Liver (tissue), 10 donors: ENCODE measurements at places on chromosomes 2 and 18. TPM values are rescaled to one million over a fixed set of nuclear protein-coding genes. Genes with fewer than 3 reads are reported as not detected.

DNA sequence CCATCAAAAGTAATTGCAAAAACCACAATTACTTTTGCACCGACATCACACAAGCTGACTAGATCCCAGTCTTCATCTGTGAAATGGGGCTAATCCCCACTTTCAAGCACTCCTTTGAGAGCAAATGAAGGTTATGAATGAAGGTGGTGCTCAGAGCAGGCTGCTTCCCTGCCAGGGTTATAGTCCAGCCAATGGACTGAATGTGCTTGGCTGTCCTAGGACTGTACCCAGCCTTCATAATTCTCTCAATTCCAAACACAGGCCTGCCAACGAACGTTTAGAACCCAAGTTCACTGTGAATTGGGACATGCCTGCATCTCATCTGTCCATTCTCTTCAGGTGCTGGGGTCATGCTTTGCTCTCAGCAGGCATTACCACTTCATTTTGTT is 27.8 kb upstream of the ICOS start:
- peak overlapping the region; percentile 5 for H3K27ac ChIP-seq
- no peaks in the 10 kb centered on the region for H3K27me3 ChIP-seq
- H3K36me3 ChIP-seq, result no peaks in the 10 kb centered on the region
- no peak for DNase-seq
- H3K4me1 ChIP-seq, result peaks cover 13% of the 10 kb centered on the region
- H3K4me3 ChIP-seq, result no peak overlapping the region

The COL5A2 gene
- total RNA-seq, result 11.6 TPM

DNA sequence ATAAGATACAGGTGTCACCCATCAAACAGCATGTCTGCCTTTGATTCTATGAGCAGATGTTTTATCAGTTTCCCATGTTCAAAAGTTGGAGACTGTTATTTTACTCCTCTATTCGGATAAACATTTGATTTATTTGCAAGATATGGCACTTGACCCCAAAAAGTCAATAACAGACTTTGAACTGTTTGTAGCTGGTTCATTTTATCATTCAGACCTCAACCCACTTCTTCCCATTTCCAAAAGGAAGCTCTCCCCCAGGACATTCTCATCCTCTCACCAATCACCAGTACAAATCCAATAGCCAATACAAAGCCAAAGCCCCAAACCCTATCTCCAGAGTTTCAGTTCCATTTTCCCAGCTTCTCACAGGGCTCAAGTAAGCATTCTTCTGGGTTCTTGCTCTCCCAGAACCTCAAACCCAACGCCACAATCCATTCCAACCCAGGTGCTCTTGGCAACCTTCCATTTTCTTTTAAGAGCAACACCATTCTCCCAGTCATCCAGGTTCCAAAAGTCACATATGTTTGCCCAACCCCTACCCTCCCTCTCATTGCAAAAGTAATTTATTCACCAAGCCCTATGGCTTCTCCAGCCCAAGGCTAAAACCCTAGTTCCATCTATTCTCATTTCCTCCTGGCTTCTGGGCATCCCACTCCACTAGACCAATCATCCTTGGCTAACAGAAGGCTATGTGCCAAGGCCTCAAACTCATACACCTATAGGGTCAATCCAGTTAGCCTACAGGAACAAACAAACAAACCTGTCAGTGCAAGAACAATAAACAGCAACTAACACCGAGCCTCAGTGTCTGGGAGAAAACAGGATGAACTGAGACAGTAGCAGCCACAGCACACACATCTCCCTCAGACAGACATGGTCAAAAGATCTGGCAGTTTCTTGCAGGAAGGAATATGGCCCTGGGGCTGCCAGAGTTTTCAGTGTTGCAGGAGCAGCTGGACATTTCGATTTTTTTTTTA is 9.2 kb downstream of the ACVR1 start:
- no peak overlapping the region for H3K4me3 ChIP-seq
- H3K36me3 ChIP-seq, result no peaks in the 10 kb centered on the region
- H3K27ac ChIP-seq, result peak overlapping the region; percentile 47

The SRD5A2 gene
- not detected for total RNA-seq

DNA sequence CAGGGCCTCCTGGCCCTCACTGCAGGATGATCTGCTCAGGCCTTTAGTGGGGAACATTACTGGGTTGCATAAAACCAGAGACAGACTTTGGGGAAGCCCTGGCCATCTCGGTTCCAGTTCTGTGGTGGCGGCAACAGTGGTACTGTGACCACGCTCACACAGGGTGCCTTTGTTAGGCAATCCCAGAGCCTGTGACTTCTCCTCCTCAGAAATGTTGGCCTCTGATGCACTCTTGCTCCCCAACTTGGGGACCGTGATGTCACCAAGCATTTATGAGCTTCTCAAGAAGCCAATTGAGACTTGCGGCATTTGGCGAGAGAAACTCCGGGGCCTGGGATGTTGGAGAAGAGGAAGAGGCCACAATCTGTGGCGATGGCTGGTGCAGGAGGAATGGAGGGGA is 80.9 kb upstream of the PKDCC start:
- H3K4me3 ChIP-seq, result no peak overlapping the region
- H3K36me3 ChIP-seq, result no peaks in the 10 kb centered on the region
- peak overlapping the region; percentile 36 for H3K27ac ChIP-seq

DNA sequence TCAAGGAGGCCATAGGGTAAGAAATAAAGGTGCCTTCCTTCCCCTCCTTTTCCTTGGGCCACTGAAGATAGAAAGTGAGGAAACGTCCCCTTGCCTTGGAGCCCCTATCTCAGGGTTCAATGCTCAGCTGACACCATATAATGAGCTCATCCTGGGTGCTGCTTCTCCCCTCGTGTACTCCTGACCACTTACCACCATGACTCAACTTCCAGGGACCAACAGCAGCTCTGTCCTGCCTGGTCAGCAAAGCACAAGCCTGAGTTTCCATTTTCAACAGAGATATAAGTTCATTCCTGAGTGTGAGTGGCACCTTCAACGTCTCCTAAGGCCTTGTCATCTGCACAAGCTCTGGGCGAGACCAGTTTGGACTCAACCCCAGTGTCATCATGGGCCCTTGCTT is 151.2 kb downstream of the CAPN13 start:
- H3K4me1 ChIP-seq, result no peaks in the 10 kb centered on the region
- no peaks in the 10 kb centered on the region for H3K27me3 ChIP-seq
- DNase-seq, result no peak
- no peaks in the 10 kb centered on the region for H3K36me3 ChIP-seq

The CCDC68 gene
- total RNA-seq, result 14.6 TPM

The MDH1B gene
- total RNA-seq, result 0.33 TPM
